Breast epithelium (tissue), 4 donors: ENCODE measurements at places on chromosomes 4 and X. TPM values are rescaled to one million over a fixed set of nuclear protein-coding genes. Genes with fewer than 3 reads are reported as not detected.

DNA sequence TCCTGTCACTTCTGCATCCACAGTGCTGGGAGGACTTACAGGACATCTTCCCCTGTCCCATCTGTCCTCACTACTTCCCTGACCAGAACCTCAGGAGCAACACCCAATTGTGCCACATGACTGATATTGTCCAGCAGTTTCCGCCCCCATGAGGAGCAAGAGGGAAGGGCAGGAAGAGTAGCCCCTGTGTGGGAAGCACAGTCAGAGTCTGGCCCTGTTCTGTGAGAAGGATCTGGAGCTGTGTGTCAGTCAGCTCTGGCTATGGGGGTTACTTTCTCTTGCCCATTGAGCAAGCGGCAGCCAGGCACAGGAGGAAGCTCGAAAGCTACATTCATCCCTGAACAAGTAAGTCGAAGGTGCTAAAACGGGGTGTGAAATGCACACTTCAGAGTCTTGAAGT lies 14.8 kb upstream of the TRIM60 start:
- no peaks in the 10 kb centered on the region for H3K36me3 ChIP-seq
- DNase-seq, result no peak
- H3K4me3 ChIP-seq, result no peak overlapping the region
- H3K27ac ChIP-seq, result no peak overlapping the region
- H3K27me3 ChIP-seq, result no peaks in the 10 kb centered on the region

The MAGEA2B gene
- not detected for total RNA-seq

DNA sequence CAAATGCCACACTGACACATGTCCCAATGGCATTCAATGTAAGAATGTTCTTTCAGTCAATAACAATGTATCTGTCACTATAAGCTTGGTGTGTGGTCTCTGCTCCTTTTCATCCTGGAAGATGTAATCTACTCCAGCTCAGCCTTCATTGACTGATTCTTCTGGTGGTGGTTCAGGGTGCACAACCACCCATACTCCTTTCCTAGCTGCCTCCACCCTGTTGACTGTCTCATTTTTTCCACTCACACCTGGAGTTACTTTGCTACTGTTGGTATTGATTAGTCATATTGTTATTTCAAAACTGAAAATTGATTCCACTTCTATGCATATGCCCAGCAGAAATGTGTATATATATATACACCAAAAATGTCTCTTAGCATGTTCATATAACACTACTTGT lies 140.5 kb downstream of the ASB9 start:
- H3K36me3 ChIP-seq, result no peaks in the 10 kb centered on the region
- no peaks in the 10 kb centered on the region for H3K4me1 ChIP-seq
- DNase-seq, result no peak
- no peak overlapping the region for H3K4me3 ChIP-seq
- no peak overlapping the region for H3K27ac ChIP-seq

- DNase-seq, result no peak
- no peak overlapping the region for H3K4me3 ChIP-seq
- H3K27ac ChIP-seq, result no peak overlapping the region
- H3K27me3 ChIP-seq, result no peaks in the 10 kb centered on the region
Observed at GRCh38 chr4:86096373-86096772, 263.5 kb downstream of the MAPK10 start.

The RPL39 gene
- total RNA-seq, result 8,363 TPM
